ENCODE measurements at places on chromosomes 13 and 19. TPM values are rescaled to one million over a fixed set of nuclear protein-coding genes. Genes with fewer than 3 reads are reported as not detected.

Gene MBD3L2
- not detected for total RNA-seq

DNA sequence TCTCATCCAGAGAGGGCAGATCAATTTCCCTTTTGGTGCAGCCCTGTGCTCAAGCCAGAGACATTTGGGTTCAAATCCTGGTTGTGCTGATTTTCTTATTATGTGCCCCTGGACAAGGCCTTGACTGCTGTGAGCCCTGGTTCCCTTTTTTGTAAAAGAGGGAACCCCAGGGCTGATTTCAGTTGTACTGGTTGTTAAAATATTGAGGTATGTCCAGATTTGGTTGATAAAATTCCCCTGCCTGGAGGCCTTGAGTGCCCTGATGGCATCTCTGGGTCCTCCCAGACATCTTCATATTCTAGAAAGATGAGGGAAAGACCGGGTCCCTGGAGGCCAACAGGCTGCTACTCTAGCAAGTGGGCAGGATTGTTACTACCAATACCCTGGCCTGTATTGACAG lies 14.4 kb upstream of the PLAUR start:
- no peak for DNase-seq
- no peak overlapping the region for H3K4me3 ChIP-seq
- no peaks in the 10 kb centered on the region for H3K36me3 ChIP-seq
- H3K27me3 ChIP-seq = no peaks in the 10 kb centered on the region
- H3K4me1 ChIP-seq = no peaks in the 10 kb centered on the region

GRCh38 chr13:76758738-76759137 lies 127.5 kb downstream of the KCTD12 start:
- no peaks in the 10 kb centered on the region for H3K4me1 ChIP-seq
- no peaks in the 10 kb centered on the region for H3K36me3 ChIP-seq
- DNase-seq = no peak
- H3K4me3 ChIP-seq = no peak overlapping the region
- H3K27ac ChIP-seq = no peak overlapping the region
- H3K27me3 ChIP-seq = no peaks in the 10 kb centered on the region

DNA sequence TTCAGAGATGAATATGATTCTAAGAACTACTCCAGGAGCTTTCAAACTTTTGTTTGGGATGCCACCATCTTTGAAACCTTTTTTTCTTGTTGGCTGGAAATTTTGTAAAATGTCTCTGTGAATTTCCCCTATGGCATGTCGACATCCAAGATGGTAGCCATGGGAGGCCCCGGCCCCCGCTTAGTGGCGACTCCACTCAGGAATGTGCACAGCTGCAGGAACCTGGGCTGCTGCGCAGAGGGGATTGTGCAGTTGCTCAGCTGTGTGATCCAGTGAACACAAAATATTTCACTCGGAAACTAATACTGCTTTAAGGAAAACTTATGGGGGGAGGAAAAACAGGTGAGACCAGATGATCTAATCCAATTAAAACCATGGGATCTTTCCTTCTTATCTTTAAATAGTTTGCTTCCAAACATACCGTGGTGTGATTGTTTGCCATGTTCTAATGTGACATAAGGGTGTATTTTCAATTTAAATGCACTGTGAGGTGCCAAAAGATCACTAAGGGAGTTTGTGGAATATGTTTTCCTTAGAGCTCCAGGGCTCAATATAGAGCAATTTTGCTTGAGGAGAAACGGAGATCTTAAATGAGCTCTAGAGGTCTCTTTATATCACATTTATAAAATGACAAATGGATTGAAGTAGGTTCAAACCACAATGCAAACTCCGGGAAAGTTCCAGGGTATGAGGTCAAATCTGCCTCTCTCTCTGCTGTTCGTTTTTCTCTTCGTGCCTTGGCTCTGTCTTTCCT lies 497.7 kb downstream of the FGF9 start:
- no peak overlapping the region for H3K4me3 ChIP-seq
- no peak for DNase-seq
- no peaks in the 10 kb centered on the region for H3K4me1 ChIP-seq
- no peak overlapping the region for H3K27ac ChIP-seq
- H3K36me3 ChIP-seq = no peaks in the 10 kb centered on the region
